ENCODE measurements at places on chromosomes 12 and 14.

DNA sequence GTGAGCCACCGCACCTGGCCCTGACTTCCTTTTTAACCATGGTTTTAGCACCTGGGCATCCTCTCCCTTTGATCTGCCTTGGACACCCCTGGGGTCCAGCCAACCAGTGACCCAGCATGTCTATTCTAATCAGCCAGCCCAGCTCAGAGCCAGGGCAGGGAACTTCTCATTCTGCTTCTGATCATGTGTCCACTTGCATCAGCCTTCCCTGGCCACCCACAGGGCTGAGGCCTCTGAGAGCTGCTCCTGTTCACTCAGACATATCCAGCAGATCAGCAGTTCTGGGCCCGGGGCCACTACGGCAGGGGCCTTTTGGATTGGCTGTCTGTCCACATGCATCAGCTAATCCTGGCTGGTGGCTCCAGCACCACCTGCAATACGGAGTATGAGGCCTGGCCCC lies 117.9 kb upstream of the MAP1LC3B2 start:
- no peak for DNase-seq

- no peak for DNase-seq
These were observed 65.7 kb upstream of the SRSF5 start for GRCh38 chr14:69701291-69701690.

DNA sequence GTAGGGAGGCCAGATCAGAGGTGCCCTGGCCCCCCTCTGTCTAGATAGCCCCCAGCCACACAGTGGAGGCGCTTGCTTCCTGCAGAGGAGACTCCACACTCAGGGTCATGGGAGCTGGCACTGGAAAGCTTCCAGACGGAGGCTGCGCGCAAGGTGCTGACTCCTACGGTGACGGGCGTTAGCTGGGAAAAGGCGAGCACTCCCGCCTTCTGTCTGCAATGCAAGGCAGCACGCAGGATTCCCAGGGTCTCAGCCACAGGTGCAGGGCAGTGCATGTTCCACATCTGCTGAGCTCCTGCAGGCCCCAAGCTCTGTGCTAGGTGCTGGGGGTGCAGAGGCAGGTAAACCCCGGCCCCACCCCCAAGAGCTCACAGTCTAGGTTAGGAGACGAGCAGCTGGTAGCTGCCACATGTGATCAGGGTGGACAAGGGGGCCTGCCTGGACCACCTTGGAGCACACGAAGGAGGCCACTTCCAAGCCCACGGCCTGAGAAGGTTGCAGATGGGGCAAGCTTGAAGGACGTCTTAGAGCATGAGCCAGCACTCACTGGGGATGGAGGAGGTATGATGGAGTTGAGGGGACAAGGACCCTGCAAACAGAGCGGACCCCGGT lies 310.9 kb upstream of the DIO3 start:
- DNase-seq = no peak

- no peak for DNase-seq
These were observed 39.8 kb upstream of the LMNTD1 start for GRCh38 chr12:25592725-25593495.

GRCh38 chr12:64800640-64801039 lies 23.8 kb upstream of the TBC1D30 start:
- no peak for DNase-seq

- DNase-seq = no peak
These were observed 86.7 kb downstream of the ALG10 start for GRCh38 chr12:34108967-34109366.

- no peak for DNase-seq
These were observed 40.9 kb downstream of the SLC4A8 start for GRCh38 chr12:51465491-51465890.

GRCh38 chr14:76294876-76295275 lies 81.1 kb upstream of the ESRRB start:
- DNase-seq = no peak

DNA sequence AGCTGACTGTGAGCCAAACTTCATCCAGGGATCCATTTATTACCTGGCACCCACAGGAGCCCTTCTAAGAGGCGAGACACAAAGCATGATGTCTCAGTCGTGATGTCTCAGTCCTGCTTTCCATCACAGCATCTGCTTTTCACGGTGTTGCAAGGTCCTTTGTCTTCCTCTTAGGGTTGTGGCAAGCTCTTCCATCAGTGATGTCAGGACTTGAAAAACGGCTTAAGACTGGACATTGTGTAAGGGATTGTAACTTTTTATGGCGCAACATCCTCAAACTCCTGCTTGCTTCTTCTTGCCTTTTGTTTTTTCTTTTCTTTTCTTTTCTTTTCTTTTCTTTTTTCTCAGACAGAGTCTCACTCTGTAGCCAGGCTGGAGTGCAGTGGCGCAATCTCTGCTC lies 586.5 kb upstream of the TMEM132C start:
- no peak for DNase-seq

GRCh38 chr14:36941783-36942521 lies 230.5 kb downstream of the SLC25A21 start:
- DNase-seq = peak; percentile 44

- no peak for DNase-seq
These were observed 18.1 kb downstream of the VSX2 start for GRCh38 chr14:74257078-74257940.

- DNase-seq = peak; percentile 3
These were observed 91.6 kb downstream of the DHRS2 start for GRCh38 chr14:23727566-23728335.

DNA sequence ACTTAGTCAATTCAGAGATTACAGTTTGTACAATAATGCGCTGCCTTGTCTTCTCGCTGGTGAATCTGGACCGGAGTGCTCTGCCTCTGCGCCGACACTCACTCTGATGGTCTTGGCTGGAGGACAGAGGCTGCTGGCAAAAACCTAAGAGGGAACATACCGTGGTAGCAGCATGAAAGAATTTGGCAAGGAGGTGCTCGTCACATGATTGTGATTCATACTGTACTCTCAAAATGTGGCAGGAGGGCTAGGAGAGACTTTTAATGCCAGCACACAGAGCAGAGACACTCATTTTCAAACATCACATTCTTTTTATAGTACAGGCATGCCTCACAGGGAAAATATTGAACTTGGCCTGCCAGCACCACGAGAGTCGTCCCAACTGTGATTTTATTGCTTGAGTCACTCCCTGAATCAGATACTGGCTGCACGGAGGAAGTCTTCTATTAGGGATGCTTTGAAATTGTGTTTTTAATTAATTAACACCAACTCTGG lies 67.8 kb downstream of the HMGA2 start:
- peak; percentile 49 for DNase-seq

DNA sequence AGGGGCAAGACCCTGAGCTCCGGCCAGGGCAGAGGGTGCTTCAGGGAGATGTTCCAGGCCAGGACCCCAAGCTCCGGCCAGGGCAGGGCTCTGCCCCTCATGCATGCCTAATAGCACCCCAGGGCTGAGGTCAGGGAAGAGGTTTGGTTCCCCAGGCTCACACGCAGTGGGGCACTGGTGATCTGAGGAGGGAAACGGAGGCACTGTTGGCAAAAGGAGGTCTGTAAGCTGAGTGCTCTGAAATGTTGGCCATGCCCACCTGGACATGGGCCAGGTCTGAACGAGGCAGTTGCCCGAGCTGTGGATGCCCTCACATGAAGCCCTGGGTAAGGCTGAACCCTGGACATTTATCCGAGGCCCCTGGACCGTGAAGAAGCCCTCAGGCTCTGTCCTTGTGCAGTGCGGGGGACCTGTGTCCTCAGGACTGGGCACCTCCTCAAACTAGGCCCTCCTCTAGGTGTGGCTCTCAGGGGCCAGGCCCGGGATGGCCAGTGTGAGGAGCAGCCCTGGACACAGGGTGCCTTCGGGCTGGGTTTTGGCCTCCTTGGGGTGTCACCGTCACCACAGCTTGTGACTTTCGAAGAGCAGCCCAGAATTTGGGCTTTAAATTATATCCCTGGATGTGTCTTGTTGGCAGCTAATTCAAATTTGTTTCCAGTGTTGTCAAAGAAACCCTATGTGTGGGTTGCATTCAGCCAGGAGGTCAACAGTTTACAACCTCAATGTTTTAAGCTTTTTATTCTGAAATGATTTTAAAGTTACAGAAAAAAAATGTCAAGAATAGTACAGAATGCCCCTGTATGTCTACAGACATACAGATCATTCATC lies 66.8 kb downstream of the ADGRD1 start:
- DNase-seq = no peak

DNA sequence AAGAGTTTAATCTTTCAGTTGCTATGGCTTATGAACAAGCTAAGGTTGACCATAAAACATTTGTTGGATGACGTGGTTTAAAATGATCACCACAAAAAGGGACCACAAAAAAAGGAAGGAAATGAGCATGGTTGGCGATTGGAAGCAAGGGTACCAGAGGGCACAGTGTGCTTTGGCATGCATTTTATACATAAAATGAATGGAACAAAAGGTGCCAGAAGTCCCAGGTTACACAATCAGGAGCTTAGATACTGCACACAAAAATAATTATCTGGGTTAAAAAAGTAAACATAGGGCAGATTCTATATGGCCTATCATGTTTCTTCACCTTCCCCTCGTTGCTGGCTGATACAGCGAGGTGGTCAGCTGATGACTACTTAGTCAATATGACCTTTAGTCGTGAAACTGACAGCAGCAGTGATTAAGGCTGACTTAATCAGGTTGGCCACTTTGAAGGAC lies 50.7 kb downstream of the ZC3H14 start:
- no peak for DNase-seq

DNA sequence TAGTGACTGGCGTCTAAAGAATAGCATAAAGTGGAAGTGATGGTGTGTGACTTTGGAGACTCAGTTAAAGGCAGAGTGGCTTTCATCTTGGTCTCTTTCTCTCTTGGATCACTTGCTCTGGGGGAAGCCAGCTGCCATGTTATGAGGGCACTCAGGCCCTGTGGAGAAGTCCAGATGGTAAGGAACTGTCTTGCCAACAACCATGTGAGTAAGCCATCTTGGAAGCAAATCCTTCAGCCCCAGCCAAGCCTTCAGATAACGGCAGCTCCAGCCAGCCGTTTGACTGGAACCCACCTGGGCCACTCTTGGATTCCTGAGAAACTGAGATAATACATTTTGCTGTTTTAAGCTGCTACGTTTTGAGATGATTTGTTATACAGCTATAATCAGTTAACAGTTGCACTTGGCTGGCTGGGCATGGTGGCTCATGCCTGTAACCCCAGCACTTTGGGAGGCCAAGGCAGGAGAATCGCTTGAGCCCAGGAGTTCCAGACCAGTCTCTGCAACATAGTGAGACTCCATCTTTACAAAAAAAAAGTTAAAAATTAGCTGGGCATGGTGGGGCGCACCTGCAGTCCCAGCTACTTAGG lies 7.7 kb upstream of the LRRC23 start:
- DNase-seq = no peak

DNA sequence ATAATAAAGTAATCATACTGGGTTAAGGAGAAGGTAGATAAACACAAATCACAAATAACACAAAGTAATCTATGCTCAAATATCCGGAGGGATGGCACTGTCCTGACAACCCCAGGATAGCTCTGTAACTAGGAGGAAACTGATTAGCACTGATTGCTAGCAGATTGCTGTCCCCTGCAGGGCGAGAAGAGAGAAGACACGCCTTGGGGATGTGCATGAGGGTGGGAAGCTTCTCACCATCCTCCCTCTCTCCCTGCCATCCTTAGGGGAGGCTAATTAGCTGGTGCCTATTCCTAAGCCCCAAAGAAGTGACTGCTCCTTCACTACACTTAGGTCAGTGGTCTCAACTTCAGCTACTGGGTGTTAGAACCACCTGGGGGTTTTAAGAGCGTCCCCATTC lies 27.0 kb upstream of the TMEM260 start:
- no peak for DNase-seq

GRCh38 chr14:94052662-94053061 lies 26.5 kb downstream of the OTUB2 start:
- DNase-seq = no peak

DNA sequence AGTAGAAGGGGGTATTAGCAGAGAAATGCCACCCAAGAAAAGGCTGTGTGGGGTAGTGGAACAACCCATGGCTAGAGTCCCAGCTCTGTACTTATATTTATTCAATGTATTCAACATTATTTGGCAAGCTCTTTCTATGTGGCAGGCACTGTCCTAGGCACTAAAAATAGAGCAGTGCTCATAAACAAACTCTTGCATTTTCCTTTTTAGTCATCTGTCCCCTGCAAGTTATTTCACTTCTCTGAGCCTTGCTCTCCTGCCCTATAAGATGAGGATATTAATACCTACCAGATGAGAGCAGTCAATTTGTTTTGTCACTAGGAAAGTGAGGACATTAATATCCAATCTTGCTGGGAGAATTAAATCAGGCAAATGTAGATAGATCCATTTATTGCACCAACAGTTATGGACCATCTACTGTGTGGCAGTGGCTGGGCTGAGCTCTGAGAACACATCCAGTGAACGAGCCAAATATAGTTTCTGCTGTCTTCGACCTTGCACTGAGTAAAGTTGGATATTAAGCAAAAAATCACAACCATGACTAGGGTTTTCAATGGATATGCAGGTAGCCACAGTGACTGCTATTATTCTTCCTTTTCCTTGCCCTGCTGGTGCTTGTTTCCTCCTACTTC lies 314.3 kb upstream of the TBX3 start:
- no peak for DNase-seq

DNA sequence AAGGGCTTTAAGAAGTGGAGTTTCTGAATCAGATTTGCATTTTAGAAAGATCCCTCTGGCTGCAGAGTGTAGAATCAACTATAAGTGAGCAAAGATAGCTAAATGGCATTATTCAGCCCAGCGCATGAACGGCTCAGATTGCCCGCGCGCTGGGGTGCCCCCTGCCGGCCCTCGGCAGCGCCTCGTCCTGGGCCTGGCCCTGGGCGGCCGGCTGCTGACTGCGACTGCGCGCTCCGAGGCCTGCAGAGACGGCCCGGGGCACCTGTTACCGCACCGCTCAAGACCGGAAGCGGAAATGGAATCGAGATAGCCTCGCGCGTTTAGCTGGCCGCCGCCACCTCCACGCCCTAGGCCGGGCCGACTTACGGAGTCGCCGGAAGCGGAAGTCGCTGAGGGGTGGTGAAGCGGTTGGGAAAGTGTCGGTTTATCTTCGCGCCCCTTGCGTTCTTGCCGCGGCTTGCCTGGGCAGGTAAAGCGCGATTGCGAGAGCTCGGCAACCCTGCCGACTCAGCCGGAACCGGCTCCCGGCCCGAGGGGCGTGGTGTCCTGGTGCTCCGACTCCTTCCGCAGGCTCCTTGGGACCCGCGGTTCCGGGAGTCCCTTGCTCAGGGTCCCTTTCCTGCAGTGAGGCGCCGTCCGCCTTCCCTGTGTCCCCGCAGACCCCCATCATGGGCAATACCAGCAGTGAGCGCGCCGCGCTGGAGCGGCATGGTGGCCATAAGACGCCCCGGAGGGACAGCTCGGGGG lies at the start of gene PRKAB1:
Gene PRKAB1, plus strand, starts transcription at position 557 of the 747 bp plus-strand sequence. Its CDS starts 112 bp downstream, at position 669.
- peak; percentile 93 for DNase-seq

GRCh38 chr12:100671396-100672074 lies 98.1 kb downstream of the GAS2L3 start:
- no peak for DNase-seq

- no peak for DNase-seq
These were observed 126.9 kb downstream of the DUSP6 start for GRCh38 chr12:89225401-89225800.

DNA sequence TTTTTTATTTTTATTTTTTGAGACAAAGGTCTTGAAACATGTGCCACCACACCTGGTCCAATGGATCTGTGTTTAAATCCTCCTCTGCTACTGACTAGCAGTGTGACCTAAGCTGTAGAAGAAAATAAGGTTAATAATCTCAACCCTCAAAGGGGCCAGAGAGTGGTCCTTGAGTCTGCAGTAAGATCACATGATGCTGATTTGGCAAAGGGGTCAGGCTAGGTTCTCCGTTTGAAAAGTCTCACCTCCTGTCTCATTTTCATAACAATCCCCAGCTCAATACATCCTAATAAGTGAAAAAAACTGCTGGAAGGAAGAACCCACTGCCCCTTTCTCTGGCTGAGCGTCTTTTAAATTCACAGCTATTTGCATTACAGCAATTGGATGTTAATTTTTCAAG lies 8.0 kb upstream of the TEP1 start:
- DNase-seq = no peak

GRCh38 chr14:52269100-52269499 lies 1.6 kb downstream of the PTGDR start:
- DNase-seq = no peak

All from right lung (tissue), 10 donors.